Tibial nerve (tissue), 4 donors: ENCODE measurements at places on chromosomes 13 and 19. TPM values are rescaled to one million over a fixed set of nuclear protein-coding genes. Genes with fewer than 3 reads are reported as not detected.
A peak's percentile ranks its signal among the peaks of the same experiment; 100 is the strongest.

The RSPH6A gene
- not detected for total RNA-seq

The HPN gene
- total RNA-seq, result 1.8 TPM

The PPP5C gene
- total RNA-seq, result 84.3 TPM

The ZNF45 gene
- total RNA-seq, result 24.3 TPM

GRCh38 chr19:2060884-2061494 is 9.9 kb upstream of the MKNK2 start:
- peak overlapping the region; percentile 99 for H3K27ac ChIP-seq
- H3K36me3 ChIP-seq, result no peaks in the 10 kb centered on the region
- H3K27me3 ChIP-seq, result no peaks in the 10 kb centered on the region

GRCh38 chr13:58324161-58324560 is 692.6 kb downstream of the PCDH17 start:
- no peaks in the 10 kb centered on the region for H3K4me1 ChIP-seq
- DNase-seq, result no peak
- H3K36me3 ChIP-seq, result no peaks in the 10 kb centered on the region
- no peak overlapping the region for H3K4me3 ChIP-seq
- H3K27ac ChIP-seq, result no peak overlapping the region
- no peaks in the 10 kb centered on the region for H3K27me3 ChIP-seq

- peak overlapping the region; percentile 99 for H3K4me3 ChIP-seq
- H3K27ac ChIP-seq, result peak overlapping the region; percentile 100
- no peak for DNase-seq
- H3K4me1 ChIP-seq, result peaks cover 78% of the 10 kb centered on the region
- H3K27me3 ChIP-seq, result no peaks in the 10 kb centered on the region
Measured at GRCh38 chr19:3365093-3365835, 1.1 kb upstream of the NFIC start.
